ENCODE measurements at places on chromosomes 6 and 20. TPM values are rescaled to one million over a fixed set of nuclear protein-coding genes. Genes with fewer than 3 reads are reported as not detected.

DNA sequence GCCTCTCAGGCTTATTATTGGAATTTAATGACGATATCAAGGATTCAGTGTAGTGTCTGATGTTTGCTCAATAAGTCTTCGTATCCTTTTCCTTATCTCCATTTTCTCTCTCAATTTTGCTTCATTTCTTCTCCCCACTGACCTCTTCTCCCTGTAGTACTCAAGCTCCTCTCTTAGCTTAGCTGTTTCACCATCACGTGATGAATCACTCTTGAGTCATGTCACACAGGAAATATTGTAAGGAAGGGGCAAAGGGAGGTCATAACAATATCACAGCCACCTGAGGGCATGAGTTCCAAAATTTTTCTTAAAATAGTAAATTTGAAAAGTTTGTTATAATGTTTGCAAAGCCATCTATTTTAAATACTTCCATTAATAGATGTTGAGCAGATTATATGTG, 392.2 kb upstream of the MARCKS start:
- no peak overlapping the region for H3K27ac ChIP-seq
- no peak overlapping the region for H3K4me3 ChIP-seq
- no peaks in the 10 kb centered on the region for H3K36me3 ChIP-seq
- H3K27me3 ChIP-seq = no peaks in the 10 kb centered on the region
- H3K4me1 ChIP-seq = no peaks in the 10 kb centered on the region

Gene POU5F1
- not detected for total RNA-seq

- no peaks in the 10 kb centered on the region for H3K36me3 ChIP-seq
- no peaks in the 10 kb centered on the region for H3K4me1 ChIP-seq
- no peak overlapping the region for H3K27ac ChIP-seq
- H3K27me3 ChIP-seq = no peaks in the 10 kb centered on the region
- DNase-seq = no peak
Observed at GRCh38 chr20:11451793-11452291, 465.9 kb upstream of the BTBD3 start.

GRCh38 chr20:63651942-63652191, 1.4 kb downstream of the STMN3 start:
- peak overlapping the region; percentile 83 for H3K4me3 ChIP-seq
- DNase-seq = no peak

DNA sequence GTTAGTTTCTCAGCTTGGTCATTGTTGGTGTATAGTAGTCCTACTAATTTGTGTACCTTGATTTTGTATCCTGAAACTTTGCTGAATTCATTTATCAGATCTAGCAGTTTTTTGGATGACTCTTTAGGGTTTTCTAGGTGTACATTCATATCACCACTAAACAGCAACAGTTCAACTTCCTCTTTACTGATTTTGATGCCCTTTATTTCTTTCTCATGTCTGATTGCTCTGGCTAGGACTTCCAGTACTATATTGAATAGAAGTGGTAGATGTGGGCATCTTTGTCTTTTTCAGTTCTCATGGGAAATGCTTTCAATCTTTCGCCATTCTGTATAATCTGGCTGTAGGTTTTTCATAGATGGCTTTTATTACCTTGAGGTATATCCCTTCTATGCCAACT, 61.3 kb upstream of the HEY2 start:
- H3K36me3 ChIP-seq = no peaks in the 10 kb centered on the region
- no peak for DNase-seq
- H3K27me3 ChIP-seq = peaks cover 23% of the 10 kb centered on the region

- no peaks in the 10 kb centered on the region for H3K4me1 ChIP-seq
- no peak overlapping the region for H3K4me3 ChIP-seq
- no peaks in the 10 kb centered on the region for H3K36me3 ChIP-seq
Observed at GRCh38 chr20:24730750-24731149, 218.3 kb upstream of the CST7 start.

Gene SYNGAP1
- 44.6 TPM for total RNA-seq

- H3K27me3 ChIP-seq = no peaks in the 10 kb centered on the region
- no peak overlapping the region for H3K4me3 ChIP-seq
- DNase-seq = no peak
- H3K36me3 ChIP-seq = no peaks in the 10 kb centered on the region
Observed at GRCh38 chr20:62248890-62249560, 10.7 kb downstream of the OSBPL2 start.

DNA sequence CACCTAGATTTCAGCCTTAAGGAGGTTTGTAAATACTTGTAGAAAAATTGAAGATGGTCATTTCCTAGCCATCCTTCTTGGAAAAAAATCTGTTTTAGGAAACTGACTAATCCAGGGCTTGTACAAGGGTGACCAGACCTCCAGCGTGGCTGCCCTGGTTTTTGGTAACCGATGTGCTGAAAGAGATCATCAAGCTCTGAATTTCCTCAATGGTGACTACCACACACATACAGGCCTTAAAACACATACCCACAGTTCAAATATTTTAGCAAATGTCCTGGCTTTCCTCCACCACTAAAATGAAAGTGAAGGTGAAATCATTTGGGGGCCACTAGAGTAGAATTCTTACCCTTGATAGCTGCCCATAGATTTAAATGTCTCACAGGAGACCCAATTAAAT, 215.3 kb upstream of the SUPT3H start:
- peaks cover 2% of the 10 kb centered on the region for H3K36me3 ChIP-seq
- no peaks in the 10 kb centered on the region for H3K27me3 ChIP-seq
- DNase-seq = peak; percentile 48
- peaks cover 55% of the 10 kb centered on the region for H3K4me1 ChIP-seq

Gene LPA
- total RNA-seq = not detected

Gene HLA-DQA1
- total RNA-seq = 3.6 TPM

Gene RSPO4
- not detected for total RNA-seq

Gene ATP6V1G2
- total RNA-seq = 0.89 TPM

GRCh38 chr20:20184706-20185105, 132.4 kb downstream of the CFAP61 start:
- no peak overlapping the region for H3K27ac ChIP-seq
- no peak for DNase-seq
- H3K4me1 ChIP-seq = no peaks in the 10 kb centered on the region
- H3K27me3 ChIP-seq = no peaks in the 10 kb centered on the region

- H3K27me3 ChIP-seq = peaks cover 24% of the 10 kb centered on the region
- H3K4me3 ChIP-seq = no peak overlapping the region
- no peak overlapping the region for H3K27ac ChIP-seq
Observed at GRCh38 chr6:4103929-4104328, 25.0 kb upstream of the FAM217A start.

Gene RIN2
- not detected for total RNA-seq

Gene SYCP2L
- not detected for total RNA-seq

All from activated CD4-positive, alpha-beta T cell treated with anti-CD3 and anti-CD28 coated beads, Interleukin-2, amount 10 ng/mL, durations not matched to agents 24 days and 14 days (primary cell).